ENCODE measurements at places on chromosomes 16 and 17. TPM values are rescaled to one million over a fixed set of nuclear protein-coding genes. Genes with fewer than 3 reads are reported as not detected.

KRT36 gene
- total RNA-seq: not detected

THOC6 gene
- 35.3 TPM for total RNA-seq

RBFOX1 gene
- not detected for total RNA-seq

PLXDC1 gene
- not detected for total RNA-seq

FAM171A2 gene
- total RNA-seq: 8.4 TPM

KRT20 gene
- total RNA-seq: not detected

C1QTNF1 gene
- 2.9 TPM for total RNA-seq

AOC3 gene
- under 0.01 TPM for total RNA-seq

CCDC144A gene
- 1.4 TPM for total RNA-seq

JUP gene
- total RNA-seq: 258 TPM

PRR11 gene
- 24.6 TPM for total RNA-seq

CACNG1 gene
- total RNA-seq: not detected

ARHGAP23 gene
- total RNA-seq: 66.9 TPM

TBC1D3K gene
- total RNA-seq: not detected

IFI35 gene
- 7.8 TPM for total RNA-seq

WNK4 gene
- 1.3 TPM for total RNA-seq

MRPL38 gene
- 42.8 TPM for total RNA-seq

CPHXL2 gene
- total RNA-seq: not detected

TBC1D28 gene
- not detected for total RNA-seq

SLC6A2 gene
- not detected for total RNA-seq

CACNG3 gene
- total RNA-seq: not detected

TAC4 gene
- total RNA-seq: not detected

CDRT15L2 gene
- not detected for total RNA-seq

FOXC2 gene
- total RNA-seq: 3.1 TPM

SEZ6L2 gene
- 0.67 TPM for total RNA-seq

GRAP gene
- total RNA-seq: 85.6 TPM
